ENCODE measurements at places on chromosomes 12 and 14.
A peak's percentile ranks its signal among the peaks of the same experiment; 100 is the strongest.

GRCh38 chr14:103522649-103523574, at the start of gene CKB:
TSS of gene CKB (minus strand) at chr14:103522830. CDS start at chr14:103522493, 337 bp downstream.
- peak; percentile 71 for DNase-seq

GRCh38 chr12:50626026-50626425, 121.2 kb downstream of the DIP2B start:
- no peak for DNase-seq

DNA sequence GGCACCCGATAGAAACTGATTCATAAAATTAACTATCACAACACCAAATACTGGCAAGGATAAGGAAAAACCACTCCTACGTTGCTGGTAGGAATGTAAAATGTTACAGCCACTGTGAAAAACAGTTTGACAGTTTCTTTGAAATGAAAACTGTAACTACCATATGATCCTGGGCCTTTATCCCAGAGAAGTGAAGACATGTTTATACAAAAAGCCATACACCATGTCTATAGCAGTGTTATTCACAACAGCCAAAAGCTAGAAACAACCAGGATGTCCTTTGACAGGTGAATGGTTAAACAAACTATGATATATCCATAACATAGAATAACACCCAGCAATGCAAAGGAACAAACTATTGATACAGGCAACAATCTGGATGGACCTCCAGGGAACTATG, 3.7 kb upstream of the C14orf132 start:
- no peak for DNase-seq

DNA sequence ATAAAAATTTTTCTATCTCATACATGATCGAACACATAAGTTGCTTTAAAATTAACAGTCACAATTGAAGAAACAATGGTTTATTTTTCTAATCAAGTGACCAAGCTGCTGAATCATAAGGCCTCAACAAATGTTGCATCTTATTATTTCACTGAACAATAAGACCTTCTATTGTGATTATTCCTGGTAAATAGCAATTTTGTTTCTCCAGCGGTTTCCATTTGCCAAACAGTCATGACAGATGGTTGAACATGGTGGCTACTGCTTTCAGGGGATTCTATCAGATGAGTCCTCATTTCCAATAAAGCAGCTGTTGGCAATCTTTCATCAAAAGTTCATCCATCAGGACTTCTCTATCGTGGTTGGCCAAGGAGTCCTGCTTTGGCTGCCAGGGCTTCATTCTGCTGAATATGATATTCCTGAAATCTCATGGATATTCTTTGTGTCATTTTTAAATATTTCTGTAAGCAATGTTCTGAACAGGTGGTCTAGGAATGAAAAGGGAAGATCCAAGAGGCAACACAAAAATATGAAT, 13.0 kb downstream of the TOMM20L start:
- DNase-seq, result no peak

DNA sequence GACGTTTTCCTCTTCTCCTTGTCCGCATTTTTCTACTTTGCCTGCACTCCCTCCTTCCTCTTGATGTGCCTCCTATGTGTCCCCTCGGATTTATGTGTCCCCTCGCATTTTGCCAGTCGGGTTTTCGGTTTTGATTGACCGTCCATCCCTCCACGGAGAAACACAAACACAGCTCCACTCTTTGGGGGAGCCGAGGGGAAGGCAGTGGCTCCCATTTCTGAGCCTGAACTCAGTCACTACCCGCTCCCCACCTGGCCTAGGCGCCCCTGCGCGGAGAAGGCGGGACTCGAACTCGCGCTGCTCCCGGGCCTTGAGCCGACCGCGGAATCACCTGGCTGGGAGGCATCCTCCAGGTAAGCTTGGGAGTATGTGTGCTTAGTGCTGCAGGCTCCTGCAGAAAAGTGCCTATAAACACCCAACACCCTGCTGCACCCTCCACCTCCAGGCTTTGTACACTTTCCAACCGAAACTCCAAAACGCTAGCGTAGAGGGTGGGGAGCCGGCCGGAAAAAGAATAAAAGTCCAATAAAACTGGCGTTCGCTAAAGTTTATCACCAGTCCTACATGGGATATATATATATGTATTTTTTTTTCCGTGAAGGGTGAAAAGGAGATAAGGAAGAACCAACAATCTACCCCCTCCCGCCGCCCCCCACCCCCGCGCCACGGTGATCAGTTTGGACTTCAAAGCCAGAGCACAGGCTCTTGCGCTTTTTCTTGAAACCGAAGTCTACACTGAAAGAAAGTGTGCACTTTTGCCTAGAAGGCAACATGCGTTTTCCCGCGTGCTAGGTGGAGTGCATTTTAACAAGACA, 3.3 kb upstream of the CCND2 start:
- no peak for DNase-seq

DNA sequence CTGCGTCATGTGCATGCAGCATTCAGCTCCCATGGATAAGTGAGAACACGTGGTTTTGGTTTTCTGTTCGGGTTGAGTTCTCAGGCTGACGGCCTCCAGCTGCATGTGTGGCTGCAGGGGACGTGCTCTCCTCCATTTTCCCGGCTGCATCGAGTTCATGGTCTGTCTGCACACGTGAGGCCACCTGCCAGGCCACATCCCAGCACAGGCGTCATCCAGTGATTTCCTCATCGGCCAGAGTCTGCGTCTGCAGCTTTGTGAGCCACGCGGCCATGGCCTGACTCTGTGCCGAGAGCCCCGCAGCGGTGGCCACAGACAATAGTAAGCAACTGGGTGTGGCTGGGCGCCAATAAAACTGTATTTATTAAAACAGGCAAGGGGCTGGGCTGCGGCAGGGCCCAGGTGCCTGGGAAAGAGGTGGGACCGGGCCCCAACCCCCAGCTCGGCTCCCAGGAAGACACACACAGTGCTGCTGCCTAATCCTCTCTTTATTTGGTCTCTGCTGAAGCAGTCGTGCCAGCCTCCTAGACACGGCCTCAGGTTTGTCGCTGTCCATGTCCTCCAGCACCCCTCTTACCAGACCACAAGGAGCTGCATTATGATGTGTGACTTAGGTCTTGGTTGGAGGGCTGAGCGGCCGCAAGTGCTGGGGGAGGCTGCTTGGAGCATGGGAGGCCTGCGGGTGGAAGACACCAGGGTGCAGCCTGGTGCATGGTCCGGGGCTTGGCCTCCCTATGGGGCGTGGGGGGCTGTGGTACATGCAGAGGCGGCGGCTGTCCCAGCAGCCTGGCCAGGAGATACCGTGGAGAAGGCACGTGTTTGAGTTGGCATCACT, 52.0 kb downstream of the NOC4L start:
- DNase-seq, result peak; percentile 13

DNA sequence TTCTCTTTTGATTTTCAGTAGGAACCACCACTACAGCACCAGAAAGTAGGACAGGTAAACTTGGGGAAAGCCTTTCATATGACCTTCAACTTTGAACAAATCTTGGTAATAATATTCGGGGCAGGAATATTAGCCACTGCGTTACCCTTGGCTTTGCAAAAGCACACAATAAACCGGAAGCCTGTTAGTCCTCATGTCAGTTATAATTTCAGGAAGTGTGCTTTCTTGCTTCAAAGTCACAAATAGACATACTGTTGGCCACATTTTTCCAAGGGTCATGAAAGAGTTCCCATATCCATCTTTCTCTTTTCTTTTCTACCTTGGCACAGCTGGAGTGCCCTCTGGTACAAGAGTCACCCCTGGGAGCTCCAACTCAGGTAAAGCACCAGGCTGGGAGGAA, 167.2 kb upstream of the CNTN1 start:
- no peak for DNase-seq

DNA sequence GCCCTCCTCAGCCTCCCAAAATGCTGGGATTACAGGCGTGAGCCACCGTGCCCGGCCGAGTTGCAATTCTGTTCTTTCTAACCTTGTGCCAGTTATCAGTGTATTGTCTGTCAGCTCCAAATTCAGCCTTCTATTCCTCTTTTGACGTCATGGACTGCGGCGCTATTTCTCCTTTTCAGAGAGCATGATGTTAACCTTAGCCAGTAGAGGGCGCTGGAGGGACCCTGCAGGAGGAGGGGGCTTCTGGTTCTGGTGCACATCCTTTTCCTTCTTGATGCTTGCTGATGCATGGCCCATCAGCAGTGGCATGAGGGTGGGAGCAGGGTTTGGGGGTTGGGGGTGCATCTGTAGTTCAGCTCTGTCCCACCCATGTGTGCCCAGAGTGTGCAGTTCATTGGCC, 179.3 kb upstream of the RMST start:
- no peak for DNase-seq

GRCh38 chr14:105867961-105868599, 341.7 kb downstream of the TMEM121 start:
- no peak for DNase-seq

DNA sequence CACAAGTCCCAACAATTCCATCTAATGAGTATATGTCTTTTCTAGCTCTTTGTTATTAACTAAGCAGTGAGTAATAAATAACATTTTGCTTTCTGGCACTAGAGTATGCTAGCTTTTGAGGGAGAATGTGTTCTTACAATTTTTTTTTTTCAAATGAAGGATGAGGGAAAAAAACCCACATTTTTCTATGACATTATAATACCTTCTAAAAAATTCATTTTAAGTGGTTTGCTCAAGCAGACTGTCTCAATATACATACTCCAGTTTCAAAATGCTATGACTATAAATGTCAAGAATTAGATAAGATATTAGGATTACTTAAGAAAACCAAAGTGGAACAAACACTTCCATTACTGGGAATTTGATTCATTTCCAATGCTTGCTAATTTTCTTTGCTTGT, 394.6 kb downstream of the C12orf75 start:
- DNase-seq, result no peak

DNA sequence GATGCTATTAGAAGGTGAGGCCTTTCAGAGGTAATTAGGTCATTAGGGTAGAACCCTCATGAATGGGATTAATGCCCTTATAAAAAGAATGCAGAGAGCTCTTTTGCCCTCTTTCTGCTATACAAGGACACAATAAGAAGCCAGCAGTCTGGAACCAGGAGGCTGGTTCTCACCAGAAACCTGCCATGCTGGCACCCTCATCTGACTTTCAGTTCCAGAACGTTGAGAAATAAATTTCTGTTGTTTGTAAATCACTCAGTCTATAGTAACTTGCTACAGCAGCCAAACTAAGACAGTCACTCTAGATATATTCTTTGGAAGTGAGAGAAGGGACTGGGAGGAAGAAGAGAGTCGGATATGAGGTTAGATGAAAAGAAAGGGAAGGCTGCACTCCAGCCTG, 125.0 kb upstream of the MYF6 start:
- DNase-seq, result no peak

- DNase-seq, result no peak
These were observed 1.6 kb downstream of the KMT2D start for GRCh38 chr12:49059045-49059298.

DNA sequence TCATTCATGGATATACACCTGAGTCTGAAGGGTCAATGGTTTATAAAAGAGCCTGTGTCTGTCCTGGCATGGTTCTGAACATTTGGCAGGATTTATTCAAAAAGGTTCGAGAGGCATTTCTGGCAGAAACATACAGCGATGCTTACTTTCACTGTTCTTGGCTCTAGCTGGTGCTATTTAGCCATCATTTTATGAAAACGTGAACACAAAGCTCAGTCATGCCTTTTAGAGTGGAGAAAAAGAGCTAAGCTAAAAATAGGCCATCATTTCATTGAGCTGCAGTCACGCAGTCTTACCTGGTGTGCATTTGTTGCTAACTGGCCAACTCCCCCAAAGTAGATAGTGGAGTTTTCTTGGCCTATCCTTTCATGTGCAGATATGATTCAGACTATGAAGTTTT, 1209.5 kb downstream of the SLC16A7 start:
- no peak for DNase-seq

DNA sequence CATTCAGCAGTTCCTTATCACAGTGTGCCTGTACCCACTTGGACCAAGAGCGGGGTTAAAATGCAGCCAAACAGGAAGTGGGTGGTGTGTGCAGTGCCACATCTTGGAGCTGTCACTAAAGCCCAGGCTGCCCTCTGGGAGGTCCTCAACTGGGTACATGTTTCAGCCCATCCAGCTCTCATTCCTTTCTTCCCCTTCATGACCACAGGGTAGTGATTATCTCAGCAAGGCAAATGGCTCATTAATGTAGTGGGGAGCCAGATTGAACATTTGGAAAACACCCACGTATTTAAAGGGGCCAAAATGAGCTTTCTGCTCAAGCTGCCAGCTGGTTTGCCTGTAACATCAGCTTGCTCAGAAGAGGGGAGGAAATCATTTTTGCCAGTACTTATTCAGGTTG, 210.8 kb upstream of the BTG1 start:
- no peak for DNase-seq

DNA sequence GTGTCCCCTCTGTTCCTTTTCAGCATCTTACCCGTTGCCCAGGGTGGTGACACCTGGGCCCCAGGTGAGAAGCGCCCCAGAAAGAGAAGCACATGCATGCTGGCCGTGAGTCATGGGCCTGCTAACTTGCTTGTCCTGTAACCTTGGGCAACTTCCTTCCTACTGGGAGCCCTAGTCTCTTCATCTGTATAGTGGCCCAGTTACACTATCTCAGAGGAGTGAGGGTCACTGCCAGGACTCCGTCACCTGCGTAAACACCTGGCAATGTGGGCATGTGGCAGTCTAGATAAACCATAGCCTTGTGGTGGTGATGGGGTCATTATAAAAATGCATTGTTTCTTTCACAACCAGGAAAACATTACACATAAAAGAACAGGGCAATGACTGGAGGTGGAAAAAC, 125.2 kb downstream of the SLC25A47 start:
- DNase-seq, result no peak

DNA sequence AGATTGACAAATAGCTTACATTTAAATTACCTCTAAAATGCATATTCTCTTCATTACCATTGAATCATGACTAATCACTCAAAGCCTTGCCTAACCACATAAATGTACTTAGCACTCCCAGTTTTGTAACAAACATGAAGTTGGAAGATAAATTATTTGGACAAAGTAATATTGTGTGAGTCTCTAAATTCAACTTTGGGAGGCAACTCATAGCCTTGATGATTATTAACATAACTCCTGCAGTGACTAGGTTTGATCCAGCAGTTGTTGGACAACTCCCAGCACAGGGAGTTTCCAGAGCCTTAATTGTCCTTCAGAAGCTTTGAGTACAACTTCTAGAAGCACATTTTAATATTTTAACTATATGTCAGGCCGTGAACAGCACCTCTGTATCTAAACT, 153.4 kb upstream of the PDZRN4 start:
- DNase-seq, result no peak

GRCh38 chr14:104635717-104636116, 31.1 kb upstream of the TMEM179 start:
- DNase-seq, result no peak

GRCh38 chr12:27012982-27013255, 1.3 kb downstream of the TM7SF3 start:
- DNase-seq, result no peak

- DNase-seq, result no peak
These were observed 33.1 kb downstream of the RPS29 start for GRCh38 chr14:49553106-49553505.

GRCh38 chr12:80101126-80101525, 1.8 kb downstream of the OTOGL start:
- no peak for DNase-seq
